ENCODE measurements at places on chromosomes 1 and 21.

DNA sequence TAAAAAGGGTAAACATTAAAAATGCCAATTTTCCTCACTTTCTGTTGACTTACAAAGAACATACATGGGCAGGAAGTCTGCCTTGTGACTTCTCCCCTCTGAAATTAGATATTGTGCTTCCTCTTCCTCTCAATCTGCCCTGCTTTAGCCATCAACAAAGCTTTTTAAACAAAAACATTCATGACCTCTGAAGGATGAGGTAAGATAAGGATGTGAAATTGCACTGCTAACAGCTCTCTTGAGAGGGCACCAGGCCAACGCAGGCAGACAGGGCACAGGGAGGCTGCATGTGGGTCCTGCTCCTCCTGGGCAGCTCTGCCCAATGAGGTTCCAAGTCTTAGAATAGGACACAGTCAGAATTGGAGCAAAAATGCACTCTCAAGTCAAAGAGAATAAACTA, 62.1 kb downstream of the DEGS1 start:
- no peak for DNase-seq

GRCh38 chr1:152110365-152110859, 4.8 kb downstream of the TCHH start:
- DNase-seq = no peak

- DNase-seq = no peak
Measured at GRCh38 chr1:208142590-208143382, 101.4 kb downstream of the PLXNA2 start.

DNA sequence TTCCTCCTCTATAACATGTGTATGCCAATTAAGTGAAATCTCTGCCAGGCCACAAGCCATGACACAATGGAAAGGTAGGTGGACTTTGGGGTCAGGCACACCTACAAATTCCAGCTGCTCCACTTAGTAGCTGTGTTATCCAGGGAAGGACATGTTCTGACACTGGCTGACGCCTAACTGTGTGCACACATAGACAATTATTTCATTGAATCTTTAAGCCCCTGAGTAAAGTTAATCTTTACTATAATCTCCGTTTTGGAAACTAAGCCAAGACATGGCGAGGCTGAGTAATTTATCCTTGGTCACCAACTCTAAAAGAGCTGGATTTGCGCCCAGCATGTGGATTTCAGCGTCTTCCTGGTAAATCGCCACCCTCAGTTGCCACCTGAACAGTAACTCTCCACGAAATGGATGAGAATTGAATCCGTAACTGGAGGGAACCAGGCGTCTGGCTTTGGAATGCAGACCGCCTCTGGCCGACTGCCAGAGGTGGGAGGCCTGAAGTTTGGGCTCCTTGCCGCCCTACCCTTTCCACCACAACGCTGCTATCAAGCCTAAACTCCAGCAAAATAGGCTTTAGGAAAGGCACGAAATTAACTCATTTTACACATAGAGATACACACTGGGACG, 888 bp upstream of the SNRPE start:
- peak; percentile 85 for DNase-seq

- DNase-seq = no peak
Measured at GRCh38 chr1:217590598-217590997, 40.3 kb downstream of the GPATCH2 start.

DNA sequence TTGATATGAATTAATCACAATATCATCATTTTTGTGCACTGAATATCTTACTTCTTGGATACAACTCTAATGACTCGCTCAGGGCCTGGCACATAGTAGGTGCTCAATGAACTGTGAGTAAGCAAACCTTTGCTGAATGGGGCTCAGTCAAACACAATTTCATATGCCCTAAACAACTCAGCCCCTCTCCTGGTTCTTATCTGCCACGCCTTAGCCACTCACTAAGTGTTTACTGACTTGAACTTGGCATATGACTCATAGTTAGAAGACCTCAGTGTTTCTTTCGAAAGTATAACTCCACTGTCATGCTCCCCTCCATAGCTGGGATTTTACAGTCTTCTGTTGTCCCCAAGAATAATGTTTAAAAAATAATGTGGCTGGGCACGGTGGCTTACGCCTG, 4.8 kb upstream of the IFNLR1 start:
- DNase-seq = peak; percentile 76

DNA sequence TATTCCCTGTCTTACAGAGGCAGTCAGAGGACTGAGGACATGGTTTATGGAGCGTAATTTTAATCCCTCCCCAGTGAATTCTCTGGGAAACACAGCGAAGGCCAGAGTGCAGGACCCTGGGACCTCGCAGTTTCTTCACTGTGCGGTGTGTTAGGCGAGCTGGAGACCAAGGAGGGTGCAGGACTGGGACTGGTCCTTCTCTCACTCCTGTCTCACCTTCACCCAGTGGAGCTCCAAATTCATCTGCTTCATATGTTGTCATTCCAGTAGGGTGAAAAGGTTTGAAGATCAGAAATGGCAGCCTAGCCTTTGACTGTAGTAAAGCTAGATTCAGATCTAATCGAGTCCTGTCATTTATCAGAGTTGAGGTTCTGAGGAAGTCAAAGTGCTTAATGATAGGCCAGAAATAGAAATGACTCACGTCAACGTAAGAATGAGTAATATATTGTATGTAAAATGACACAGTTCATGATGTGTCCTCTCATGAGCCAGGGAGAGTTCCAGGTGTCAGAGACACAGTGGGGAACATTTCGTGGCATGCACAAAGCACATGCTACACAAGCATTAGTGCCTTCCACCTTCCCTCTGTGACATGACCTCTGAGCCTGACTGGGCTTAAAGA, 647.5 kb downstream of the SMYD3 start:
- peak; percentile 48 for DNase-seq

DNA sequence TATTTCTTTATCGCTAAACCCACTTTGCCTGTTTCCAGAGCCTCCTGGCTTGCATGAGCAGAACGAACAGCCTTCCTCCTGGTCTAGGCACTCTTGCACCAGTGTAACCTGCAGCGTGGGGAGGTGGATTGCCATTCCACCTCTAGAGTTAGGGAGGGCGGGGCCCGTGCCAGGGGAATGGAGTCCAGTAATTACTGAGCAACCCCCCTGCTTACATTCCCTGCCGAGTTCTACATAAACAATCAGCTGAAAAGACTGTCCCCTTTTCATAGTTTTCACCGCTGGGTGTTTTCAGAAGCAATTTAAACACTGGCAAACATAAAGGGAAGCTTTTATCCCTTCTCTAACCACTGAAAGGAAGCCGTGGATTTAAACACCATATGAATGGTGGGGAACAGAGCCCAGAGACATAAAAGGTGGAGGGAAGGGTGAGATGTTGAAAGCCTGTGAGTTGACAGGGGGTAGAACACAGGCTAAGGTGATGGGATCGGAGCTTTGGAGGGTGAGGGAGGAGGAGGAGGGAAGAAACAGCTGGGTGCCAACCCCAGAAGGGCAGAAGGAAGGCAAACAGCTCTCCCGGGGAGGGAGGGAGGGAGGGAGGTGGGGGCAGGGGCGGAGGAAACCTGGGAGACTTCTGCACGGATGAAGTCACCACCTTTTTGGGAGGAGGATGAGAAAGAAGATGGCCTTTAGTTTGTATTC, 68.0 kb upstream of the WDR26 start:
- DNase-seq = no peak

GRCh38 chr1:107389410-107390396, 248.9 kb downstream of the NTNG1 start:
- no peak for DNase-seq

- DNase-seq = no peak
Measured at GRCh38 chr1:168220470-168220871, 5.3 kb upstream of the SFT2D2 start.

DNA sequence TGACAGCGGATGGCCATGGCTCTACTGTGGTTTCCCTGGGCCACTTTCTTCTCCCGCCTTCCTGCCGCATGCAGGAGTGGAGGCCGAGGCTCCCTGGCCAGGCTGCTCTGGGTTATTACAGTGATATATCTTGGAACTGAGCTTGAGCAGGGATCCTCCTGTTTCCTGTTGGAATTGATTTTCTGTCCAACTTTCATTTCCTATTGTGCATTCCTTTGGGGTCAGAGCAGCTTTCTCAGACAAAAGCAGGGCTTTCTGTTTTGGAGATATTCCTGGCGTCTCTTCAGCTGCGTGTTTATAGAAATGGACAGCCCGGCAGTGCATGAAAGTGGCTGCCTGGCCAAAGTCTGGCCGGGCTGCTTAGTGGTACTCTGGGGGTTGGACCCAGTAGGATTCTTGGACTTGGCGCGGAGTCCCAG, 146.4 kb downstream of the KIF26B start:
- DNase-seq = no peak

- no peak for DNase-seq
Measured at GRCh38 chr1:32891241-32891570, 4.9 kb downstream of the HPCA start.

DNA sequence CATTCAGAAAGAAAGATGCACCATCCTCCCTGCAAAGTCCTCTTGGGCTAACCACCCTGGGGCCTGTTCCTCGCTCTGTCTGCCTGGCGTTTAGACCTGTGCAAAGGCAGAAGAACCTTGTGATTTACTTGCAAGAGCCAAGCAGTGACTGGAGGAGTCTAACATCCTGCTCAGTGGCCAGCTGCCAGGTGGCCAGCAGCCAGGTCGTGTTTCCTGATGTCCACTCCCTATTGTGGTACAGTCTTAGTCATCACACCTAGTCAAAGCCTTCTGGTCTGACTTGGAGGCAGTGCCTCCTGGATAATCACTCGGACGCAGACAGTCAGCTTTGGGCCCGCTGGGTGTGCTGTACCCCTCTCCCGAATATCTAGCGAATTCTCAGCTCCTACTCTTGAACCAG, 118.1 kb downstream of the PGBD5 start:
- DNase-seq = peak; percentile 86

DNA sequence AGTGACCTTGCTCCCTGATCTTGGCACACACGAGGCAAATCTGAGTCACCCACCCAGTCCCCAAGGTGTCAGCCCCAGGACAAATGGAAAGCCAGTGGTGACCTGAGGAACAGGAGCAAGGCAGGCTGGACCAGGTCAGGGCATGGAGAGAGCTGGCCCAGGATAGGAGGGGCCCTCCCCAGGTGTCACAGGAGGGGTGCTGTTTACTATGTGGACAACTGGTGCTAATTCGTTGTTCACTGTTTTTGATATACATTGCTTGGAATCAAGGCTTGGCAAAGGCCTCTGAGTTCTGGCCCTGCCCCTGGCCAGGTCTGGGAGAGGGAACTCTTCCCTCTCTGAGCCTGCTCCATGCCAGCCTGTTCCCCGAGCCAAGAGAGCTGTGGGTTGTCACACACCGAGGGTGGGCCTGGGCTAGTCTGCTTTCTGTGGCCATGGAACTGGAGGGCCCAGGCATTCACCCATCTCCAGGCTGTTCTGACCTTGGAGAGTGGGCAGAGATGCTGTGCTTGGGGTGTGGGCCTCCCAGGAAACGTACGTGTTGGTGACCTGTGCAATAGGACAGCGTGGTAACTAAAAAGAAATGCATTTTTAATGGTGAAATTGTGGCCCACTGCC, 41.8 kb downstream of the CRYAA start:
- DNase-seq = no peak

DNA sequence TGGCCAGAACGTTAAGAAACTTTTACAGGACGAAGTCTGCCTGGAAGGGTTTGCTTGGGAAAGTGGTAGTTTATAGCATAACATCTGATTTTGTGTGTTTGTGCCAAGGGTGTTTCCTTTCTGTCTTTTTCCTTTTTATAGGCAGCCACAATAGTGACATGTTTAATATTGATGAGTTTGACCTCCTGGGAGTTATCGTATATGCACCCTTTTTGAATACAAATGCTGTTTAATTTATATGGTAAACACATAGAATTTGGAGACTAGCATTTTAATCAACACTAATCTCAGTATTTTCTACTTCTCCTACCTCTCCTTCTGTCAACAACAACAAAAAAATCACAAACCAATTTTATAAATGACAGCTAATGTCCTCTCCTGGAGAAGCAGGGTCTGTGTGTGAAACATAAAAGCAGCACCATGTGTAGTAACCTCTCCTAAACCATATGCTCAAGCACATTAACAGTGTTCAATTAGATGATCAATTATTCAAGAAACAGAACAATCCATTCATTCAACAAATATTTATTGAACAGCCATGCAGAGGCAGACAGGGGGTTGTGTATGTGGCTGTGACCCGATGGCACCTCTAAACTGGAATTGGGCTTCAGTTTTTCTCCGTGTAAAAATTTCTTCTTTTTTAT, 604 bp upstream of the FMN2 start:
- no peak for DNase-seq

DNA sequence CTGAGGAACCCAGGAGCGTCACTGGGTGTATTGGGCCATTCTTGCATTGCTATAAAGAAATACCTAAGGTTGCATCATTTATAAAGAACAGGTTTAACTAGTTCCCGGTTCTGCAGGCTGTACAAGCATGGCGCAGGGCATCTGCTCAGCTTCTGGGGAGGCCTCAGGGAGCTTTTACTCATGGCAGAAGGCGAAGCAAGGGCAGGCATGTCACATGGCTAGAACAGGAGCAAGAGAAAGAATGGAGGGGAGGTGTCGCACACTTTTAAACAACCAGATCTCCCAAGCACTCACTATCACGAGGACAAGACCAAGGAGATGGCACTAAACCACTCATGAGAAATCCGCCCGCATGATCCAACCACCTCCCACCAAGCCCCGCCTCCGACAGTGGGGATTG, 65.2 kb downstream of the PSMG1 start:
- no peak for DNase-seq

DNA sequence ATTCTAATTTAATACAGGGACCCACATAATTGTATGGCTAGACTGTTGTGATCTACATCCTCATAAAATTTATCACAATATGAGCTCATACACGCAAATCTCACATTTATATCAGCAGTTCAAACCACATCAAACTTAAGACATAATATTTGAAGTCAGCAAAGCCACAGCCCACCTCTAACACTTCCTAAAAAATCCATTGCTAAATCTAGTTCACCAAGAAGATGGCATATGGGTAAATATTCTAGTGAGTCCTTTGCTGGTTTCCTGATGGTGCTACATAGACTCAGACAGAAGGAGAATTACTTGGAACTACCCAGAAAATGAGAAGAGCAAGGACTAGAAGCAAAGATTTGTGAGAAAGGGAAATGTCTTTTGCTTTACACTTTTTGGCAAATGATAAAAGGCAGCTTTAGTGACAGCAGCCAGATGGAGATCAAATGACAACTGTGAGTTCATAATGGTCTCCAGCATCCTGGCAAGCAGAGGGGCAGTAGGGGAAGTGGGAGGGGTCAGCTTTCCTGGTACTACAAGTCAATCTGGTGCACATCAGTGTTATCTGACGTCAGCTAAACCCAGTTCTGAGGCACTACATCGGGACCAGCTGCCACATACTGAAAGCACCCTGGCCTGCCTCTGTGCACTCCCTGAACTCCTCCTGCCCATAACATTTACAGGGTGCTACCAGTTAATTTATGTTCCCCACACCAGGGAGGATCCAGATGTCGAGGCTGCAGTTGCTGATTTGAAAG, 10.6 kb upstream of the GADD45A start:
- no peak for DNase-seq

DNA sequence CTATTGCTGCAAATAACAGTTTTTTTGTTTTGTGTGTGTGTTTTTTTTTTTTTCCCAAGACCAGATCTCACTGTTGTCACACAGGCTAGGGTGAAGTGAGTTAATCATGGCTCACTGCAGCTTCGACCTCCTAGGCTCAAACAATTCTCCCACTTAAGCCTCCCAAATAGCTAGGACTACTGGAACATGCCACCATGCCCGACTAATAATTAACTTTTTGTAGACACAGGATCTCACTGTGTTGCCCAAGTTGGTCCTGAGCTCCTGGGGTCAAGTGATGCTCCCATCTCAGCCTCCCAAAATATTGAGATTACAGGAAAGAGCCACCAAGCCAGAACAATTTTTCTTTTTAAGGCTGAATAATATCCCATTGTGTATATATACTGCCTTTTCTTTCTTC, 34.9 kb downstream of the DRAM2 start:
- no peak for DNase-seq

- no peak for DNase-seq
Measured at GRCh38 chr1:226529891-226530290, 18.7 kb upstream of the STUM start.

GRCh38 chr1:211285196-211285595, 26.0 kb downstream of the RCOR3 start:
- no peak for DNase-seq

Measured in epithelial cell of prostate (primary cell).